ENCODE measurements at places on chromosomes 6 and 20. TPM values are rescaled to one million over a fixed set of nuclear protein-coding genes. Genes with fewer than 3 reads are reported as not detected.

The ZNF337 gene
- 15.1 TPM for total RNA-seq

GRCh38 chr6:110325197-110325596, 33.0 kb downstream of the METTL24 start:
- DNase-seq: no peak

DNA sequence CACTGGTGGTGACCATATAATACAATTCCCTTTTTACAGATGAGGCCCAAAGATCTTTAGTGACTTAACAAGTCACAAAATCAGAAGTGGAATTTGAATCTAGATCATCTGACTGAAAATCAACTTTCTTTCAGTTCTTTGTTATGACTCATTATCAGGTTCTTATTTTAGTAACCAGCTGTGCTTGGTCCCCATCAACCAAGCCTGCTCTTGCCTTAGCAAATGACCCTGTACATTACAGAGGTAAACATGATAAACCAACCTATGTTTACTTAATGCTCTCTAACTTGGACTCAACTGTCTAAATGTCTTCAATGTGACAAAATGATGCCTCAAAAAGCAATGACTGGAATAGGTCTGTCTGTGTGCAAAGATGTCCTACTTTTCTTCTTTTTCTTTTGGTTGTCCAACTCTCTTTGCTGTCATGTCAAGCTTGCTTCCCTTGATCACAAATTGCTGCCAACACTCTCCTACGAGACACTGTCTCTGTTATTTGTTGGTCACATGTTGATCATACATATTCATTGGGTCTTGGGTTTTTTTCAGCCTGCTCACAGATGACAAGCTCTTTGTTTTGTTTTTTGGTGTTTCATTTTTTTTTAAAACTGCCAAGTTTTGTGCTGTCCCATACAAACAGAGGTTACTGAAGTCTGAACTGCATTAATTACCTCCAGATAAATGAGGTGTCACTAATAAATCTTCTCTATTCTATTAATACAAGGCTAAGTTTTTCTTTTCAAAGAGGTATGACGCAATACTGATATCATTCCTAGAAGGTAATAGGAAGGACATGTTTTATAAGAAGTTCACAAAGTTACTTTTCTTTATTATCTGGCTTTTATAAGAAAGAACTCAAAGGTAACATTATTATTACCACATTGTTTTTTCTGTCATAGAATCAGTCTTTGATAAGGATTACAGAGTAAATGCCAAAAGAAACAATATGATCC, 62.2 kb upstream of the PLN start:
- DNase-seq: no peak

The IL22RA2 gene
- not detected for total RNA-seq

The FAM209B gene
- not detected for total RNA-seq

GRCh38 chr20:5719861-5720403, 30.3 kb upstream of the SHLD1 start:
- DNase-seq: no peak

DNA sequence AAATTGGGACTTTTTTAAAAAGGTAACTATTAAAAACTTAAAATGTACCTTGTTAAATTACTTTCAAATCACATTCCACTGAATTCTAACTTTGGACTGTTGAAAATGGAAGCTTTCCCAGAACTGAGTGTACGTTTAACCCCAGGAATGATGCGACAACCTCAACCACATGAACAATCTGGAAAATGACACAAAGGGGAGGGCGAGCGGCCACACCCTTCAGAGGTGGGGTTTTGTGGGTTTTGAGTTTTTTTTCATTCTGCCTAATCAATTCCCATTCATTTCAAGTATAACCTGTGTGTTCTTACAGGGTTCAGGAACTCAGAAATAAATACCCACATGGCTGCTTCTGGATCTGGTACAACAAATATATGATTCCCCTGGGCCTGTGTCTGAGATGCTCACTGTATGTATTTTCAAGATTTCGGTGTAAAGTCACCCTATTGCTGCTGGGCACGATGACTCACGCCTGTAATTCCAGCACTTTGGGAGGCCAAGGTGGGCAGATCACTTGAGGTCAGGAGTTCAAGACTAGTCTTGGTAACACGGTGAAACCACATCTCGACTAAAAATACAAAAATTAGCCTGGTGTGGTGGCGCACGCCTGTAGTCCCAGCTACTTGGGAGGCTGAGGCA, 21.6 kb downstream of the CNKSR3 start:
- DNase-seq: no peak

- DNase-seq: no peak
These were observed 14.4 kb downstream of the ARMC2 start for GRCh38 chr6:108862479-108863191.

DNA sequence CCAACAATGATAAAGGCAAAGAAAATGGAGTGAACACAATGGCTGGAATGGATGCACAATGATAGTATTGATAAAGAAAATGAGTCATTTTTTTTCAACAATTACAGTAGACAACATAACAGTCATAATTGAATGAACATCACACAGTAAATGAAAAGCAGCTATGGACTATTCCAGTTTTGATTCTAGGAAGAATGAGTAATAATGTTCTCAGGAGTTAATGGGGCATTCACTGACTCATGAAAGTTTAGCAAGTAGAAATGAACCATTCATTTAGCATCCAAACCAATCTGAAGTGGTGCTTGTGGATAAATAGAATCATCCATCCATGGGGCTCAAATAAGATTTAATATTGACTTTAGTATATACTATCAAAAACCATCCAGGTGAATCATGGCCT, 1029.5 kb upstream of the GJE1 start:
- DNase-seq: no peak

DNA sequence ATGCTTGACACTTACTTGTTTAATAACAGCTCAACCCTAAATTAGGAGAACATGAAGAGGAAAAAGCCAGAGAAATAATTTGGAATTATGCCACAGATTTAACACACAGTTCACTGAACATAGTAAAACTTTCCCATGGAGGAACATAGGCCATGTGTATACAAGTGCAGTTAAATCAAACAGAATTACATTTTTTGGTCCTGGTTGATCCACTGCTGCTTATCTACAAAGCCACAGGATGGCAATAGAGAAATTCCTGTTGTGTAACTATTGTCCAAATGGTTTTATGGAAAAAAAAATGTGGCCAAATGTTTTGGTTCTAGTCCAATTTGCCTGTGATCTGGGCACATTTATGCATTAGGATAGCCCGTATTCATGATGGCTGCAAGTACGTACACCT, 136.8 kb downstream of the ALDH8A1 start:
- no peak for DNase-seq

DNA sequence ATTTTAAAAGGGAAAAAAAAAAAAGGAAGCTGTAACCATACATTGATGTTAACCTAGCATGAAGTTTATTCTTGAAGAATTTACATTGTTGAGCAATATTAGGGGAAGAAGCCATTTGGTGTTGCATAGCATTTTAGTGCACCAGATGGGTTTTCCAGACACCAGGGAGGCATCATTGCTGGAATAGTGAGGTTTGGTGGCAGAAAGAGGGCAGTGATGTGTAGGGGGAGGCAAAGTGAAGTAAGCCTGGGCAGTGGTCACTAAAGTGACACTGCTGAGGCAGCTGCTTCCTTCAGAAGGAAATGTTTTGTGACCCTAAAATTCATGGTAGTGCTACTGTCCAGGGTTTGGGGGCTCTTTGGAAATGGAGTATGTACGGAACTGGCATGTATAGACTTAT, 2.6 kb downstream of the TOMM6 start:
- DNase-seq: no peak

DNA sequence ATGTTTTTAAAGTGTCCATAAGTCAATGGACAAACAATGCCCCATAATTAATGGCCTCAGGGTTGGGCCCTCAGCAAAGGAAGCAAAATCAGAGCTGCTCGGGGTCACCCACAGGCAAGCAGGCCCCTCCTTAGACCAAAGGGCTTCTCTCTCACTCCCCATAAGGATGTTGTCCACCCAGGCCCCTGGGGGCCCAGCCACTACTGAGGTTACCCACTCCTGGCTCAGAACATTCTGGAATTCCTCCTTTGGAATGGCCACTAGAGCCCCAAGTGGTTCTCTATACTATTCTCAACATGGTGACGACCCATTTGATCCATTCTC, 50.9 kb downstream of the BANF2 start:
- no peak for DNase-seq

DNA sequence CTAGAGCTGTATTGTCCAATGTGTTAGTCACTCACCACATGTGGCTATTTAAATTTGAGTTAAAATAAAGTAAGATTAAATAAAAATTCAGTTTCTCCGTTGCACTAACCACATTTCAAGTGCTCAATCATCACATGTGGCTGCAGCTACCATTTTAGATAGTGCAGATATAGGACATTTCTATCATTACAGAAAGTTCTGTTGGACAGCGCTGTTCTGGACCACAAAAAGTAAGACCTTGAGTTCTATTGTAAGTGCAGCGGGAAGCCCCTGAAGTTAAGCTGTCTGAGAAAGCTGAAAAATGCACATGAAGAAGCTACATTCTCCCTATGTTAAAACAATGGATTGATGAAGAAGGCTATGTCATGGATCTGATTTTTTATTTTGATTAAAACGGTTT, 1.1 kb downstream of the ORC3 start:
- DNase-seq: no peak

- DNase-seq: peak; percentile 3
These were observed 98.6 kb downstream of the DACT2 start for GRCh38 chr6:168221000-168221399.

The TFAP2D gene
- not detected for total RNA-seq

- DNase-seq: no peak
These were observed 33.3 kb downstream of the PPP1R14C start for GRCh38 chr6:150176152-150176551.

DNA sequence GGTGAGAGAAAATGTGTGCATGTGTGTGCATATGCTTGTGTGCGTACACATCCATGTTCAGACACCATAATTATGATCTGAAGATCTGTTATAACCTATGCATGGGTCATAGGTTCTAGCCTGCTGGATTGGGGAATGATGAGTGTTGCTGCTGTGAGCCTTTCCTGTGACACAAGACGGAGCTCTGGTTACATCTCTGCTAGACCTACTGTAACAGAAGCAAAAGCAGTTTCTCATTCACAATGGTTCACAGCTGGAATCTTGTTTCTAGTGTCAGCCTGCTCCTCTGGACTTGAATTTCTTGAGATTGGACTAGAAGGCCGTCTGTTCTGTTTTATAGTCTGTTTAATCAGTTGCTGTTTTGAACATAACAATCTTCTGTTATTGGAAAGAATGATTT, 40.1 kb downstream of the DEFB114 start:
- no peak for DNase-seq

- DNase-seq: peak; percentile 90
These were observed 391 bp downstream of the MAPRE1 start for GRCh38 chr20:32819992-32820697.

The APOM gene
- 2.1 TPM for total RNA-seq

DNA sequence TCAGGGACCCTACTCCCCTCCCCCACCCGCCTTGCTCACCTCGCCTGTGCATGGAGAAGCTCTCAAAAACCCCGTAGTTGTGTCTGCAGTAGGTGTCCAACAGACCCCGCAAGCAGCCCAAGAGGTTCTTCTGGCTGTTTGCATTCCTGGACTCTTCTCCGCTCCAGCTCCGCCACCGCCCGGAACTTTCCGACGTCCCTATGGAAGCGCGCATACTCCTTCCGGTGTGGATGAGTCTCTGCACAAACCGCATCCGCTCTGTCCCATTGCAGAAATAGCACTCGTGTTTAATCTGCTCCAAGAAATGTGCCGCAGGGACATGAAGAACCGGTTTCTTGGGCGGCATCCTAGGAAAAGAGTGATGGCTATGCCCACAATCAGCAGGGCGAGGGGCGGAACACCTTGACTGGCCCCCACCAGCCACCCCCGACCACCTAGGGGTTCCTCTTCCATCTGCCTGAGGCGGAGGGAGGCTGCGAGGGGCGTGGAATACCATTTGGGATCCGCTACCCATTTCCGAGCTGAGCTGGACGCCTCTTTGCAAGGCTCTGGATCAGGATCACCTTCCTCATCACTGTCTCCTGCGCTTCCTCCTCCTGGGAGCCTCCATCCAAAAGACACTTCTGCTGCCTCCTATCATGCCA, 20.2 kb downstream of the HLA-DRA start:
- no peak for DNase-seq

The CST7 gene
- total RNA-seq: not detected

DNA sequence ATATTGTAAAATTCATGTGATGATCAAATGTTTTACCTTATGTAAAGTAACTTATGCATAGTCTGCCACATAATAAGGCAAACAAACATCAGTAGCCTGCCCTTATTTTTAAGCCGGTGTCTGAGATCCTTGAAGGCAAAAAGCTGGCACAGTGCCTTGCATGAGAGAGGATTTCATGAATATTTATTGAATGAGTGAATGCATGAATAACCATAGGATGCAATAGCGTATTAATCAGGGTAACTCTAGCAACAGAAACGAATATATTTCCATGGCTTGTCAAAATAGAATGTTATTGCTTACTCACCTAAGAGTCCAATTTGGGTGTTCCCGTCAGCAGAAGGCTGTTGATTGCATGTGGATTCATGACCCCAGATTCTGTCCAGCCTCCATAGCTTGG, 34.9 kb downstream of the BTBD3 start:
- DNase-seq: no peak

The SLC18B1 gene
- total RNA-seq: 5.8 TPM

DNA sequence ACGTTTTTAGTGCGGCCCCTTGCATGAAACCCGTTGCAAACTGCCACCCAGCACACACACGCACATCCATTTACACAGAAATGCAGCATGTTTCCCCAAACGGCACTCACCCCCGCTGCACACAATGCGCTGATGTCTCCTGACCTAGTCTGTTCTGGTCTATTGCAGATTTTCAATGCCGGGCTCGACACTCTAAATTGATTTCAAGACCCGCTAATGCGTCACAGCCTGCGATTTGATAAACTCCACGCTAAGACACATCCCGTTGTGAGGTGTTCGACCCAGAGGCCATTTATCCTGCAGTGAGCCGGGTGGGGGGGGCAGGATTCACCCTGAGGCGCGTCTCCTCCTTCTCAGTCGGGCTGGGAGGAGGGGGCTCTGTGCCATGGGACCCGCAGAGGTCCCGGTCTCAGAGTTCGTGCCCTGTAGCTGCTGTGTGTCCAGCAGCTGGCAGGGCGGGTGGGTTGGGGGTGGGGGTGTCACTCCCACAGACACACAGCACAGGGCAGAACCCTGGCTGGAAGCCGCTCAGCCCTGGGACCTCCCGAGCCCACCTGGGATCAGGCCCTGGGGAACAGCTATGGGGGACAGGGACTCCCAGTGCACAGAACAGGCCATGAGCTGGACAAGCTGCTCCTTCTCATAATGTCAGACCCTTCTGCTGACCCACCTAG, 367.9 kb downstream of the PREX1 start:
- no peak for DNase-seq

- DNase-seq: no peak
These were observed 418.7 kb downstream of the CBLN4 start for GRCh38 chr20:55586610-55587009.

The STX11 gene
- total RNA-seq: 1.3 TPM

The MUCL3 gene
- not detected for total RNA-seq

Data from OCI-LY7 (cell line).